ENCODE measurements at places on chromosomes 7 and 10.

DNA sequence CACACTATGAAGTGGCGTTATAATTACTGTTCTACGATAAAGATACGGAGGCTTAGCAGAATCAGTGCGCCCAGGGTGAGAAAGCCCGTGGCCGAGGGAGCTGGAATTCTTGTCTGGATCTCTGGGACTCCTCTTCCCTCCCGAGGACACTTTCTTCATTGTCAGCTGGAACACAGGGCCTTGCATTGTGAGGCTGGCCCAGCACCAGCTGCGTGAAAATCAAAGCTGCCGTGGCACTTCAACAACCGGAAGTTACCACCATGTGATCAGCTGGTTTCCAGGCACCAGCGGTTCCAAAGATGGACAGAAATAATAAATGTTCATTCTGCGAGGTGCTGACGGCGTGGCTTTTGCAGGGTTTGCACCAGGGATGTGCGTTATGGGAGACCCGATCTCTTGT is 234.0 kb upstream of the PITRM1 start:
- DNase-seq = no peak

DNA sequence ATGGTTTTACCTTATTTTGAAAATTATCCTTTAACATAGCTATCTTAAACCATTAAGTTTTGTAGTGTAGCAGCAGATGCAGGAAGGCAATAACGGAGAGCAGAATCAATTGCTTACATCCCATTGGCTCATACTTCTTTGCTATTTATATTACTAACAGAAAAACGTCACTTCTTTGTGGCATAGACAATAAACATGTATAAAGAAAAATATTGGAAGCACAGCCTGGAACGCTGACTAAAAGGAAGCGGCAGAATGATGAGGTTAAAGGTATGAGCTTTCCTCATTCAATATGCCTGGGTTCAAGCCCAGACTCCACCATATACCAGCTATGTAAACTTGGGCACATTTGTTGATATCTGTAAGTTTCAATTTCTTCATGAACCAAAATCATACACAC is 24.0 kb upstream of the BMPER start:
- no peak for DNase-seq

GRCh38 chr7:139481364-139481763 is 2.1 kb downstream of the KLRG2 start:
- DNase-seq = no peak

DNA sequence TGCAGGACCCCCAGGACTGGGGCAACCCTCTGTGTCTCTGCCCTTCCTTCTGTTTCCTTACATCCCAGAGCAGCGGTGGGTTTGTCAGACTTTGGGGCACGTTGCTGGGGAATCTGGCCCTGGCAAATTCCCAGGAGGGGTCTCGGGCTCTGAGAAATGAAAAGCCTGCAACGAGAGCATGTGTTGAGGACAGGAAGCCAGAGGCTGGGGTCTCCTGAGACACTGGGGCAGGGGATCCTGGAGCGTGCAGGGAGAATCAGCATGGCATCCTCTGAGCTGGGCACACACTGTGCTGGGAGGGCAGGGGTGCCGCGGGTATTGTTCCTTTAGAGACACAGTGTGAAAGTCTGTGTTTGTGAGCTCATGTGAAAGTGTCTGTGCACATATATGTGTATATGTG is 279.9 kb upstream of the PPP2R2D start:
- no peak for DNase-seq

DNA sequence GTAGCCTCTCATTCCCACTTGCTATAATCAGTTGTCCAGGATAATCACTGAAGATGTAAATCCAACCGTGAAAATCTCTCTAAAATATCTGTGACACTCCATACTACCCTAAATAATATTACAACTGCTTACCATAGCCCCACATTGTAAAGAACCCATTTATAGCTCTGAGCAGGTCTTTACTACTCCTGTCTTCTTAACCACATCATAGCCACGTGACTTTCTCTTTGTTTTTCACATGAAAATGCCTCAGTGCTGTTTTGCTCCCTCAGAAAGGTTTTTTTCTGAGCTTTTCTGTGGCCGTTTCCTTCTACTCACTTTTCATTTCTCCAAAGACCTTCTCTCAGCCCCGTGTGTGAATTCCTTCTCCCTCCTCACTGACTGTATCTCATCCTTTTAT is 662.2 kb upstream of the ADARB2 start:
- no peak for DNase-seq

GRCh38 chr7:128743112-128743772 is 4.1 kb downstream of the CALU start:
- no peak for DNase-seq

GRCh38 chr10:89391907-89392756 is at the start of gene IFIT1:
Gene IFIT1 (plus strand): TSS chr10:89392623. CDS start chr10:89392713, 90 bp downstream.
- DNase-seq = no peak

DNA sequence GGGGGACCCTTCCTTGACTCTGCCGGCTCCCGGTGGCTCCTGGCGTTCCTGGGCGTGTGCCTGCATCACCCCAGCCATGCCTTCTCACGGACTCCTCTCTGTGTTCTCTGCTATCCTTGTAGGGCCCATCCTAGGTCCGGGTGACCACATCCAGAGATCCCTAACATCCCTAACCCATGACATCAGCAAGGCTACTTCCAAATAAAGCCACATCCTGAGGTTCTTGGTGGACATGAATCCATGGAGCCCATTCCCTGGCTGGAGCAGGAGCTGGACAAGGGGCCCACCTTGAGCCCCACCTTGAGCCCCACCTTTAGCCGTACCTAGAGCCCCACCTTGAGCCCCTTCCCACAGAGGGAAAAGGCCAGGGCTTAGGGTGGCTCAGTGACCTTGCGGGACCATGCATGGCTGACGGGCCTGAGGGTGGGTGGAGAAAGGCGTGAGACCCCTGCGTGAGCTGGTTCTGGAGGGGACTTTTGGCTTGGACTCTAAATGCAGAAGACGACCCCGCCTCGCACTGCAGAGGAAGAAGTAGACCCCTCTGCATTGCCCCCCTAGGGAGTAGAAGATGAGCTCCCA is 58.5 kb upstream of the INPP5A start:
- no peak for DNase-seq

GRCh38 chr10:100413173-100413572 is 49.6 kb upstream of the WNT8B start:
- DNase-seq = no peak

GRCh38 chr7:72445075-72445474 is 32.9 kb upstream of the CALN1 start:
- DNase-seq = no peak

GRCh38 chr10:122172361-122173008 is 98.6 kb upstream of the BTBD16 start:
- no peak for DNase-seq

- DNase-seq = no peak
Observed at GRCh38 chr10:90591629-90592028, 266.2 kb downstream of the HTR7 start.

- DNase-seq = no peak
Observed at GRCh38 chr10:94285271-94285670, 77.5 kb downstream of the NOC3L start.

DNA sequence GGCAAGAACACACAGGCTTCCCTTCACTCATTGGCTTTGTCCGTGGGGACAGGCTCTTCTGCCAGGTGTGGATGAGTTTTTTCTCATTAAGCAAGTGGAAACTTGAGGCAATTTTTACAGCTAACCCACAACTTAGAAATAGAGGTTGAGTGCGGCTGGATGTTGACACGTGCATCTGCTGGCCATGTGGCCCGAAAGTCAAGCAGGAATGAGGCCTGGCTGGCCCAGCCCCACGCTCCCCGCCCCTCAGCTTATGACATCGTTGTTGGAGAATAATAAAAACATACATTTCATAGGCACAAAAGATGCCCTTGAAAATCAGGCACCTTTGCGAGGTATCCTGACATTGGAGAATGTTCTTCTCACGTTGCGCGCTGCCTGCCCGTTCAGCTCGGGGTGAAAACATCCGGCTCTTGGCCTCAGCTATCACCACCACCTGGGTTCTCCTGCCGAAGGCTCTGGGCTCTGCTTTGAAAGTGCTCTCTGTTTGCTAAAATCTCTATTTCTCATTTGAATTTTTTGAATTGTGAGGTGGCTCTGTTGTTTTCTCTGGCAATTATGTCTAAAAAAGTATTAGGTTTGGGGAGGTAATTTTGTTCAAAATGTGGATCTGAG is 310.7 kb downstream of the WDR37 start:
- DNase-seq = no peak

DNA sequence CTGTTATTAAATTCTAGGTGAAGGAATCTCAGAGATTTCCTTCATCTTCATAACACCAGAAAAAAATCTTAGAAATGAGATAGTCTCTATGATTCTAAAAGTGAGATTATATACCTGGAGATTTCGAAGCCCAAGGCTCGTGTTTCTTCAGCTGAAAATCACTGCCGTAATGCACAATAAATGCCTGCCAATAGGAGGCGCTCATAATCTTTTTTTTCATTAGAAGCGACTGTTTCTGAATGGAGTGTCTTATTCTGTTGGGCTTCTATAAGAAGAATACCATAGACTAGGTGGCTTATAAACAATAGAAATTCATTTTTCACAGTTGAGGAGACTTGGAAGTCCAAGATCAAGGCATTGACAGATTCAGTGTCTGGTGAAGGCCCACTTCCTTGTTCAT is 294.7 kb downstream of the PRKG1 start:
- DNase-seq = no peak

GRCh38 chr10:76882245-76882644 is 755.4 kb downstream of the KCNMA1 start:
- no peak for DNase-seq

DNA sequence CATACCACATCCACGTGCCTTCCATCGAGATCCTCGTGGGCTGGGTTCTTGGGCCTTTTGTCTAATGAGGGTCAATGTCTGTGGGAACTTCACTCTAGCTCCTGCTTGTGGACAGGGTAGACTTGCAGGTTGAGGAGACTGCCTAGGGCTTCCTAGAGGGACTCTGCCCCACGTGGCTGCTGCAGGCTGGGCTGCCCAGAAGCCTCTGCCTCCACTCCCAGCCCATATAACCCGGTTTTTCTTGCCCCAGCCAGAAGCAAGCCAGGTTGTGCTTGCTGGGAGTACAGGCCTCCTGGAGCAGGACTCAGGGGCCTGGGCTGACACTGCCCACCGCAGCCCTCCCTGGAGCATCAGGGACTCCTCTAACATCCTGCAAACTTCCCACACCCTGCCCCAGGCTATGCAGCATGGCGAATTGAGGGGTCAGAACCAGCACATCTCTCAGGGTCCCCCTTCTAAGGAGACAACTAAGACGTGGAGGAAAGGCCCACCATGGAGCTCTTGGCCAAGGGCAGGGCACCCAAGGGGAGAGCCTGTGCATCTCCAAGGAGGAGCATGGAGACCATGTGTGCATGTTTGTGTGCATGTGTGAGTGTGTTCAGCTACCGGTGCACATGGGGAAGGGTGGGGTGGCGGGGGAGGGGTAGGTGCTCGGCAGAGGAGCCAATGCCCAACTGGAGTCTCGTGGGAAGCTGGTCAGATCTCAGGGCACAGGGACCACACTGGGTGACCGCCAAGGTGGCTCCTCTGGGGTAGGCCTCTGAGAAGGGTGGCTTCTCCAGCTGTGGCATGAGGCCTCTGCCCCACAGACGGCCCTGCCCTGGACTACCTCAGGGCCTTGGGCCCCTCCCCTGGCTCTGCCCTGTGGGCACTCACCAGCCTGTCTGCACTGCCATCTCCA is 62.6 kb downstream of the RASGEF1A start:
- DNase-seq = no peak

- no peak for DNase-seq
Observed at GRCh38 chr10:51300617-51301304, 226.5 kb downstream of the PRKG1 start.

DNA sequence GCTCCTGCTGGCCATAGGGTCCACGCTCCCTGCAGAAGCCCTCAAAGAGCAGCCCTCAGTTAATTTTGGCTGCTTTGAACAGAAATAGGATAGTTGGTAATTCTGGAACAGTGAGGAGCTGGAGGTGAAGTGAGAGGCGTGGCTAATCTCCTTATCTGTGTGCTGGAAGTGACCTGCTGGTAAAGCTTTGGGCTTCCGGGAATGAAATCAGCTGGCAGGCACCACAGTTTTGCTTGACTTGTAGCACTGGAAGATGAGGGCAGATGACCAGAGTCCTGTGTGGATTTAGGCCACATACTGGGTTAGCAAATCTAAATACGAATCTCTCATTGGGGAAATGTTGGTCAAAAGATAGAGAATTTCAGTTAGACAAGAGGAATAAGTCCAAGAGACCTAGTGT is 10.2 kb downstream of the ATP6V0E2 start:
- DNase-seq = no peak

DNA sequence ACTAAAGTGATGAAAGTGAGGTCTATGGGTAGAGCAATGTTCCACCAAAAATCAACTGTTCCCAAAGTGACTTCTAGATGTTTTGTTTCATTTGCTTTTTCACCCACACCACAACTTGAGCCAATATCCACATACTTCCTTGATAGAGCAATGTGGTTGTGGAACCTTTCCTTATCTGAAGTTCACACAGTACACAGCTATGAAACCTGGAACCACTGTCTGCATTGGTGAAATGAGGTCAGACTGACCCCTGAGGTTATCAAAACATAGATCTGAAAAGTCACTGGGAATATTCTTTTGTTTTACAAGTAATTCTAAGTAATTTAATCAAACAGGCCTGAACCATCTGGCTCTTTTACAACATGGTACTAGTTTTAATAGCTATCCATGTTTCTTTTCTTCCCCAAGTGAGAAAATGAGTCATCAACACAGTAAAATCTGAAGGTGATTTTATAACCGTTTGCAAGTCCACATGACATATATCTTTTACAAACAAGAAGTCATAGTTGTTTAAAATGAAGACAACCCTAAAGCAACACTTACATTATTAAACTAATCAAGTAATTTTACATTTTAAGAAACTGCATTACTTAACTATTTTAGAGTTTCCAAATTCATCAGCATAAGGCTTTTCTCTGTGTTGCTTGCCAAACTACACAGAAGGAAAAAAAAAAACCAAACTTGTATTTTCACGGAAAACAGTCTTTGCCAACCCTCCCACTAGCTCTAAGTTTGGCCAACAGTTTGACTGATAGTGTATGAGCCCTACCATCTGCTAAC is 80.3 kb downstream of the LRRC17 start:
- no peak for DNase-seq

DNA sequence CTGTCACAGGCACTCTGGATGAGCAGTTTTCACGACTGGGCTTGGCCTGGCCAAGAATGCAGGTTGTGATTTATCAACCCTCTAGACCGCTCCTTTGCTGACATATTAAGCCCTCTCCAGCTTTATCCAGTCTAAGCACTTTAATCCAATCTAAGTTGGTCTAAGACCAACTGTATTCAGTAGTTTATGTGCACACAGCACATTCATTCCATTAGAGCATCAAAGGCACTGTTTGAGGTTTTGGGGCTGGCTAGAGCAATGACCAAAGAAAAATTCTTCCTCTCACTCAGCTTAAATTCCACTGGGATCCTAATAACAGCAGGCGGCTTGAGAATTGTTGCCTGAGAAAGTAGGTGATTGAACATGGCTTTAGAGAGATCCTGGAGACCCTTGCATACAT is 176.0 kb upstream of the INSYN2A start:
- DNase-seq = no peak

GRCh38 chr10:117535298-117536071 is 7.1 kb upstream of the EMX2 start:
- DNase-seq = no peak

GRCh38 chr10:2392145-2392812 is 655.0 kb upstream of the ADARB2 start:
- DNase-seq = no peak
